ENCODE measurements at places on chromosomes 7 and 10.

DNA sequence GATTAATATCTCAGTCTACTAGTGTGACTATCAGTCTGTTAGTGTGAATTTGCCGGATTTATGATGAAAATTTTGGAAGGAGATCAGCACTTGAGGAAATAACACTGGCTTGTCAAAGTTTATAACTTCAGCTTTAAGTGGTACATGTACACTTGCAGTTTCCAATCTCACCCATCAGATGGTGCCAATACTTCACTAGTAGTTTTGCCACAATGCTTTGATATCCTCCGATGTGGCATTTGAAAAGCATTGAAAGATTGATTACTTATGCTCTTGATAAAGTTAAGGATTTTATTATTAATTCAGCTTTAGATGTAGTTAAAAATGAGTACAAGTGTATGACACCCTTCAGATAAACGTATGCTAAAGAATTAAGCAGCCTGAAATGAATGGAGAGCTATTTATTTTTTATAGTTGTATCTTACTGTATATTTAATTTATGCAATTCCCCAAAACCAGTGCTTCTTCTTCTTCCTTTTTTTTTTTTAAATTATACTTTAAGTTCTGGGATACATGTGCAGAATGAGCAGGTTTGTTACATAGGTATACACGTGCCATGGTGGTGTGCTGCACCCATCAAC is 98.2 kb downstream of the ANLN start:
- H3K36me3 ChIP-seq: no peaks in the 10 kb centered on the region
- no peaks in the 10 kb centered on the region for H3K4me1 ChIP-seq
- no peaks in the 10 kb centered on the region for H3K27me3 ChIP-seq
- H3K4me3 ChIP-seq: no peak overlapping the region

DNA sequence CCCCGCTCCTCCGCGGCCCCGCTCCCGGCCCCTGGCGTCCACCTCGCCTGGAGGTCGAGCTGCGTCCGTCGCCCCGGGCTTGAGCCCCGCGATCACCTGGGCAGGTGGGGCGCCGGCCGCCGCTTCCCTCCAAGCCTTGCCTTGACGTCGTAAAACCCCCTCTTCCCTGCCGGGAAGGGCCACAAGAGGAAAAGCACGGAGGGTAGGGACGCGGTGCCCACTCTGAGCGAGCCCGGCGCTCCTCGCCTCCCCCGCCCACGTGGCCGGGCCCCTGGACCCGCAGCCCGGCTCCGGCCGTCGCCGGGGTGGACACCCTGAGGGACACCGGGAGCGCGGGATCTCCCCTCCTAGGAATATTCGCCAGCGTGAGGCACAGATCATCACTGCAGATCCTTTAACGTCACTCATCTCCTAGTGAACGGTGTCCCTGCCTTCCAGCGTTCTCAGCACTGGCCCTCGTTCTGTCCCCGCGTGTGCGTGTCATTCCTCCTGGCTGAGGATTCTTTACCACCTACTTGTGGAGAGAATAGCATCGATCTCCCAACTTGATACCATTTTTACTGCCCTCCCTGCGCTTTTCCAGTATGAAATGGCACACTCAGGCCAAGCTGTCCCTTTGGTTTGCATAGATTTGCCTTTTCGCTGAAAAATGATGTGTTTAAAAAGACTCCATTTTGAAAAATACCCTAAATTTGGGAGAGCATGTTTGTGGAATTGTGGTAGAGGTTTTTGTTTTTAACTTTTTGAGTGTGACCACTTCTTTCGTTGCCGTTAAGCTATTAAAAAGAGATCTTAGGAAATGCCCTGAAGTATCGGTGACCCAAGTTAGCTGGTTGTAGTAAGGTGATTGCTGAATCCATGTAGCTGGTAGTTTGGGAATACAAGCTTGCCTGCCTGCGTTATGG is 649 bp downstream of the ACTR3B start:
- peak overlapping the region; percentile 90 for H3K27ac ChIP-seq
- peaks cover 9% of the 10 kb centered on the region for H3K36me3 ChIP-seq
- peak; percentile 26 for DNase-seq
- H3K27me3 ChIP-seq: no peaks in the 10 kb centered on the region
- peaks cover 27% of the 10 kb centered on the region for H3K4me1 ChIP-seq
- peak overlapping the region; percentile 90 for H3K4me3 ChIP-seq

GRCh38 chr10:6201516-6201975 is 1.2 kb upstream of the PFKFB3 start:
- peaks cover 34% of the 10 kb centered on the region for H3K4me1 ChIP-seq
- no peaks in the 10 kb centered on the region for H3K27me3 ChIP-seq
- peaks cover 19% of the 10 kb centered on the region for H3K36me3 ChIP-seq
- peak overlapping the region; percentile 98 for H3K4me3 ChIP-seq
- DNase-seq: peak; percentile 97
- H3K27ac ChIP-seq: peak overlapping the region; percentile 98

GRCh38 chr10:118032564-118032963 is 14.2 kb downstream of the RAB11FIP2 start:
- peaks cover 16% of the 10 kb centered on the region for H3K36me3 ChIP-seq
- H3K4me3 ChIP-seq: no peak overlapping the region
- no peaks in the 10 kb centered on the region for H3K27me3 ChIP-seq

GRCh38 chr7:41592794-41593193 is 110.1 kb downstream of the INHBA start:
- no peaks in the 10 kb centered on the region for H3K36me3 ChIP-seq
- H3K4me3 ChIP-seq: no peak overlapping the region
- H3K27me3 ChIP-seq: no peaks in the 10 kb centered on the region
- H3K4me1 ChIP-seq: no peaks in the 10 kb centered on the region

GRCh38 chr10:14356921-14357320 is 26.2 kb upstream of the FRMD4A start:
- DNase-seq: no peak
- H3K36me3 ChIP-seq: no peaks in the 10 kb centered on the region
- no peak overlapping the region for H3K4me3 ChIP-seq
- no peak overlapping the region for H3K27ac ChIP-seq
- peaks cover 6% of the 10 kb centered on the region for H3K27me3 ChIP-seq
